H1 (cell line): ENCODE measurements at places on chromosomes 11 and 22. TPM values are rescaled to one million over a fixed set of nuclear protein-coding genes. Genes with fewer than 3 reads are reported as not detected.
A peak's percentile ranks its signal among the peaks of the same experiment; 100 is the strongest.

DNA sequence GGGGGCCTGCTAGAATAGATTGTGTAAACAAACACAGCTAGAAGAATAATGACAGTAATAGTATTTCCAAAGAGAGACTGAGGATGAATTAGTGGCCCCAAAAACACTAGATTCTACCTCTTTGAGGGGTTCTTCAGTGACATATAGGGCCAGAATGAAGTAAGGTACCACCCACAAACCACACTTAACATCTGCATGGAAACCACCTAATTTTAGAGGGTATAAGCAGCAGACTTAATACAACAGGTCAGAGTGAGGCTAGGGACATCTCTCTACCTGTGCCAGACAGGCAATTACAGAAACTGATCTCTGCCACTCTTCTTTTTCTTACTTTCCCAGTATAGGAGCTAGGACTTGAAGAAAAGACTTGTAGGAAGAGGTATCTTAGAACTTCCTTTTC, 20.1 kb downstream of the ELP4 start:
- no peak for DNase-seq

DNA sequence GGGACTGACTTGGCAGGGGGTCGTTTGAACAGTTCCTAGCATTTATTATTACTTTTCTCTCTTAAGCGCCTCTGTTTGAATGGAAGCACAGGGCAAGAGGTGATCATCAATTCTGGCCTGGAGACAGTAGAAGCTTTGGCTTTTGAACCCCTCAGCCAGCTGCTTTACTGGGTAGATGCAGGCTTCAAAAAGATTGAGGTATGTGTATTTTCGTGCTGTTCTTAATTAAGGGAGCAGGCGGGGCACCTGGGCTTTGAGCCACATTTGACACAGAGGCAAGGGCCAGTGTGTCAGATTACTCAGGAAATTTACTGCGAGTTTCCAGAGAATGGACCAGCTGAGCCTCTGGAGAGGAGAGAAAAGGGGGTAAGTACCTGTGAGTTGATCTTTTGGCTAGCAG, 102.4 kb upstream of the SORL1-AS1 start:
- DNase-seq = no peak

GRCh38 chr11:1307998-1308742, 1.3 kb downstream of the TOLLIP start:
- peak; percentile 20 for DNase-seq

- no peak for DNase-seq
Observed at GRCh38 chr11:61113201-61113600, 10.9 kb downstream of the CD5 start.

DNA sequence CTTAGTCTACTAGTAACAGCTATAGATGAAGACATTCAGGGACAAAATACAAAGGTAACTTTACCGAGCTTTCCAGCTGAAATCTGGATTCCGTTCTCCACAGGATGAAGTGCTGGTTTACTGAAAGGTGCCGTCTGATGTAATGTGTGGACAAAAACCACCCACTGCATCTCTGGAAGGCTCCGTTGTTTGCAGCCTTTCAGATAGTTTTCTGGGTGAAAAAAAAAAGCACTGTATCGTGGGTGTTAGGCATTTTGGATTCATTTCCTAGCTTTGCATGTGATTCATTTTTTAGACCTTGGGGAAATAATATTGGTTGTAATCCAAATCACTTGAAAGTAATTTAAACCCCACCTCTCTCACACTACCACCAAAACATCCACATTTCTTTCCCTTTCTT, 10.4 kb downstream of the JAM3 start:
- no peak for DNase-seq

- no peak for DNase-seq
Observed at GRCh38 chr11:65593518-65594414, 1.8 kb downstream of the KCNK7 start.

GRCh38 chr22:33014621-33015020, 43.6 kb downstream of the SYN3 start:
- no peak for DNase-seq

DNA sequence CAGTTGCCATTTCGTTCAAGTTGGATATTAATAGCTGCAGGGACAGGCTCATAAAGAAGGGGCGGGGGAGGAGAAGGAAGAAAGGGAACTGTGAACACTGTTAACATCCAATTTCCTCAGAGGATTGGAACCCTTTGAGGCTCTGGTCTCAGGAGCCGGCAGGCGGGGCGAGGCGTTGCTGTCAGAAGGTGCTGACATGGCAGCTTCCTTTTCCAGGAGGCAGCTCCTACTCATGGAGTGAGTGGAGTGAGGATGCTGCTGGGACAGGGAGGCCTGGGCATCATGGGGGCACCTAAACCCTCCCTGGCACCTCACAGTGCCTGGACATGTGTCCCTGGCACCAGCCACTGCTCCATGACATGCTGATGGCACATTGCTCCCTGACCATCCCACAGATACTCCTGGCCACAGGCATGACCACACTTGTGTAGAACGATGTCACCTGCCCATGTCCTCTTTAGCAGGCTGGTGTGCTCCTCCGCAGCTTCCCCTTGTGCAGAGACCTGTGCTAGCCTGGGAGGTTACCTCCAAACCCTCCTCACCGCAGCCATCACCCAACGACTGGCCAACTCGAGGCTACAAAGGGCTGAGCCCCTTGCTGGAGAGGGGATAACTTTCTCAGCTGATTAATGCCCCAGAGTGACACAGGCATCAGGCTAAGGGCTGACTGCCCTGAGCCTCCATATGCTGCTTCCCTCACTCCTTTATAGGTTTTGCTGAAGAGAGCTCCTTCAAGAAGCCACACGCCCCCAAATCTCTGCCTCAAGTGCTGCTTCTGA, 79.6 kb upstream of the NECTIN1 start:
- DNase-seq = no peak

DNA sequence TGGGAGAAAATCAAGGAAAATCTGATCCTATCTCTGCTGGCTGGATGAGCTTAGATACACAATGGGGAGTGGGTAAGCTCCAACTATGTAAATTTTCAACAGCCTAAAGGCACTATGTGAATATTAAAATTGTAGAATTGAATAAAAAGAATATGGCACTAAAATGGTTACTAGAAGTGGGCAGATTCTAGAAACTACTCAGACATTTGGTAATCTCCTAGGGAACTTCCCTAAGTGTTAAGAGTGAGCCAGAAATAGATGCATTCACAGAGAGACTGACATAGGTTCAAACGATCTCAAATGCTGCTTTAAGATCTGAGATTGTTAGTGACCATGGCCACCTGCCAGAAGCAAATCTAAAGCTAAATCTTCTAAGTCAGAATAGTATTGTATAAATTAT, 4.3 kb upstream of the OR52E1 start:
- no peak for DNase-seq

DNA sequence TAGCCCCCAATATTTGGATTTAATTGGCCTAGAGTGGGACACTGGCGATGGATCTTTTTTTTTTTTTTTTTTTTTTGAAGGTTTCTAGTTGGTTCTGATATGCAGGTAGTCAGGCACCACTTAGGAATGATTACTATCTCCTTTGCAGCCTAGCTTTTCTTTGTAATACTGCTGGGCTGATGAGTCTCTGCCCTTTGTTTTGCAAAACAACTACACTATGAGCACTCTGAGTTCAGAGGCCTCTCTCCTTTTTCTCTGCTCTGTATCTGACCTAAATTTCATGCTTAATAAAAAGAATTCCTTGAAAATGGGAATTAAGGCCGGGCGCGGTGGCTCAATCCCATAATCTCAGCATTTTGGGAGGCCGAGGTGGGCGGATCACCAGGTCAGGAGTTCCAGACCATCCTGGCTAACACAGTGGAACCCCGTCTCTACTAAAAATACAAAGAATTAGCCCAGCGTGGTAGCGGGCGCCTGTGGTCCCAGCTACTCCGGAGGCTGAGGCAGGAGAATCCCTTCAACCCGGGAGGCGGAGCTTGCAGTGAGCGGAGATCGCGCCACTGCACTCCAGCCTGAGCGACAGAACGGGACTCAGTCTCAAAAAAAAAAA, 1312.3 kb downstream of the FAM181B start:
- DNase-seq = peak; percentile 66

GRCh38 chr22:20553947-20554741, 46.7 kb downstream of the MED15 start:
- no peak for DNase-seq

GRCh38 chr11:5992604-5993251, 5.9 kb upstream of the OR52L1 start:
- no peak for DNase-seq

DNA sequence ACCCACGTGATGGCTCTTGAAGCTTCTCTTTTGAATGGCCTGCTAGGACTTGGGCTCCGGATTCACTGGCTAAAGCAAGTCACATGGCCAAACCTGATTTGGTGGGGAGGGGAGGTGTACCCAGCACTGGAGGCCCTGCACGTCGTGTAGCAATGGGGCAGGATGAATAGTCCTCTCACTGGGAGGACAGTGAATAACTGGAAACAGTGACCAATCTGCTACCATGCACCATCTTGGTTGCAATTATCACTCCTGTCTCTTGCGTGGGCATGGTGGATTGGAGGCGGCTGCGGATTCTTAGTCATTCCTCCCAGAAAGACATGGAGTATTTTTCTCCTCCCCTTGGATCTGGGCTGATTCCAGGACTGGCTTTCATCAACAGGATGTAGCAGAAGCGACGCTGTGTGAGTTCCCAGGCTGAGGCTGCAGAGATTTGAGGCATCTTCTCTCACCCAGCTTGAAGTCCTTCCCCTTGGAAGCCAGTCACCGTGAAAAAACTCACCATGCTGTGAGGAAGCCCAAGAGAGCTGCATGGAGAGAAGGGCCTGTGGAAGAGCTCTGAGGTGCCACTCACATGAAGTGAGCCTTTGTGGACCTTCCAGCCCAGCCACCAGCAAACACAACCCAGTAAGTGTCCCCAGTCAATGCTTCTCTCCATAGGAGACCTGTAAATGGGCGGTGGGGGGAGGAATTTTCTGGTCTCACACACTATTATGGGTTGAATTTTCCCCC, 70.4 kb downstream of the IGLL1 start:
- DNase-seq = no peak

DNA sequence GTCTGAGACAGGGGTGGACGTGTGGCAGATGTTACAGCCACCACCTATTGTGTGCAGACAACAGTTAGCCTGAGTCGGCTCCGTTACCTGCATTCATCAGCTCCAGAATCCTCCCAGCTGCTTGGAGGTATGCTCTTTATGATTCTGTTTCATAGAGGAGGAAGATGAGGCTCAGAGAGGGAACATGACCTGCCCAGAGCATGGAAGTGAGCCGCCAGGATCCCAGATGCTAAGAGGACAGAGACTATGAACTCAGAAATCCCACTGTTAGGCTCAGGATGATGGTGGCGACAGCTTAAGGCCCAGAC, 1.5 kb downstream of the EMID1 start:
- no peak for DNase-seq

DNA sequence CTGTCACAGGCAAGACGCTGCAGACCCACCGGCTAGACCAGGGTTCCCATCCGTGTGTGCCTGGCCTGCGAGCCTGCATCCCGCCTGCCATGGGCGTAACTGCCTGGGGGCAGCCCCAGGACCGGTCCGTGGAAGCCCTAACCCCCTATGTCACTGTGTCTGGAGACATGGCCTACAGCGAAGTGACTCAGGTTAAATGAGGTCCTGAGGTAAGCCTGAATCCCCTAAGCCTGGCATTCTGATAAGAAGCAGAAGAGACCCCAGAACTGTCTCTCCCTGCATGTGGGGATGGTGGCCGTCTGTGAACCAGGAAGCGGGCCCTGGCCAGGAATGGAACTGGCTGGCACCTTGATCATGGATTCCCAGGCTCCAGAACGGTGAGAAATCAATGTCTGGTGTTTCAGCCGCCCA, 570.1 kb downstream of the BRD1 start:
- DNase-seq = no peak

DNA sequence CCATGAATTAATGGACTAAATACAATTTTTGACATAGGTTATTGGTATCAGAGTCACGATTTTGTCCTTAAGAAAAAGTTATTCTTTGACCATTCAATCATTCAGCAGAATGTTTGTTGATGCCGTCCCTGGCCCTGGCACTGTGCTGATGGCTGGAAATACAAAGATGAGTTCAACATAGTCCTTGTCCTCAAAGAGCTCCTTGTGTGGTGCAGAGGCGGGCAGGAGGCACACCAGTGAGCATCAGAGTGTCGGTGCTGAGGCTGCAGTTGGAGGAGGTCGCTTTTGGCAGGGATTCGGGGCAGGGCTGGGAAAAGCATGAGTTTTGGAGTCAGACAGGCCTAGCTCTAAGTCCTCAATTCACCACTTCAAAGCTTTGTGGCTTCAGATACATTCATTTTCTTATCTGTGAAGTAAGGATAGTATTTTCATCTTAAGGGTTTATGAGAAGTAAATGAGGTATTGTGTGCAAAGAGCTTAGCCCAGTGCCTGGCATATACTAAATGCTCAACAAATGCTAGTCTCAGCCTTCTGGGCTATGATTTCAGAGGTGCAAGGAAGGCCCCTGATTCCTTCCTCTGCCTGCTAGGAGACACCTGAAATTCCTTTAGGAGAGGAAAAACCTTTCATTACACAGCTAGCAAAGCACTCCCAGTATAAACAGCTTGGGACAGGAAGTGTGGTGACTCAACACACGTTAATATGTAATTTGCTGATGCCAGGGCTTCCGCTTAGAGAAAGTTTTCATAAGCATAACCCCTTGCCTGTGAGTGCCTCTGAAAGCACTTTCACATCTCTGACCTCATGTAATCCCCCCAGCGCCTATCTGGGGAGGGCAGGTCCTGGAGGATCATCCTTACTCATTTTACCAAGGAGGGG, 113.8 kb downstream of the NECTIN1 start:
- DNase-seq = no peak

DNA sequence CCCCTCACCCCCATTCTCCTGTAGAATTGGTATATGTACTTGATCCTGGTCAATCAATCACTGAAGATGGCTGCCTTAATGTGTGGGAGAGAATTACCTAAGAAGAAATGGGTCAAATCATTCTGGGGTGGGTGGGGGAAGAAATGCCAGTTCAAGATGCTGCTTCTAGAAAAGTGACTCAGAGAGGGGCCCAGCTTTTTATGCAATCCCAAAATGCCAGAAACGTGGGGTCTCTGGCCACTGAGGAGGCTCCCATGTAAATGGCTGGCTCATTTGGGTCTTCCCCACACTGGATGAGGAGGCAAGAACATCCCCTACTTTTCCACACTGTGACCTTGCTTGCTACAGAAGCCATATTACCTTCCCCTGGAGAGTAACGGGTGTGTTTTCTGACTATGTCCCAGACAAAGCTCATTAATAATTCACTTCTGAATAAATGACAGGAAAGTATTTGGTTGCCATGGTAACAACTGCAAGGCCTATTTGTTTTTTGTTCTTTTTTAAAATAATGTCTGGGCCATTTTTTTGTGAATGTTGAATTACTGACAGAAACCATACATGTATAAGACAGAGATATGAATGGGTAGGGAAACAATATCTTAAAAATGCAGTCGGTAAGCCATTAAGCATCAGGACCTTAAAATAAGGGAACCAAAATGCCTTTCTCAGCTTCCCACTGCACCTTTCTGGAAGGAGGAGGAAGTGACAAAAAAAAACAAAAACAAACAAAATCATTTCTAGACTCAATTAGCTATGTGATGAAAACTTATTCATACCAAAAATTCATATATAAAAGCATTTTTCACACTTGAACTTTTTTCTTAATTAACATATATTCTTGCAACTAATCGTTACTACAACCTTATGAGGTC, 32.0 kb downstream of the SLC1A2 start:
- DNase-seq = no peak

- DNase-seq = no peak
Observed at GRCh38 chr11:126191379-126192073, 19.9 kb downstream of the RPUSD4 start.

GRCh38 chr22:29393019-29393608, 4.7 kb upstream of the AP1B1 start:
- DNase-seq = no peak

GRK3 gene
- polyA plus RNA-seq = 5.9 and 7.5 TPM in 2 replicates

MMP8 gene
- not detected in 2 replicates for polyA plus RNA-seq

TMX2 gene
- 65.3 and 70.4 TPM in 2 replicates for polyA plus RNA-seq

MUC2 gene
- not detected in 2 replicates for polyA plus RNA-seq

XKR3 gene
- polyA plus RNA-seq = not detected in 2 replicates

CD248 gene
- 2.7 and 4.6 TPM in 2 replicates for polyA plus RNA-seq

HOATZ gene
- polyA plus RNA-seq = not detected in 2 replicates
